ENCODE measurements at places on chromosomes 11 and 22.

- DNase-seq: no peak
Measured at GRCh38 chr11:61512435-61512834, 3.9 kb downstream of the LRRC10B start.

GRCh38 chr11:35142481-35143075 lies 3.6 kb downstream of the CD44 start:
- peak; percentile 18 for DNase-seq

- DNase-seq: no peak
Measured at GRCh38 chr11:129779342-129779741, 36.3 kb upstream of the TMEM45B start.

DNA sequence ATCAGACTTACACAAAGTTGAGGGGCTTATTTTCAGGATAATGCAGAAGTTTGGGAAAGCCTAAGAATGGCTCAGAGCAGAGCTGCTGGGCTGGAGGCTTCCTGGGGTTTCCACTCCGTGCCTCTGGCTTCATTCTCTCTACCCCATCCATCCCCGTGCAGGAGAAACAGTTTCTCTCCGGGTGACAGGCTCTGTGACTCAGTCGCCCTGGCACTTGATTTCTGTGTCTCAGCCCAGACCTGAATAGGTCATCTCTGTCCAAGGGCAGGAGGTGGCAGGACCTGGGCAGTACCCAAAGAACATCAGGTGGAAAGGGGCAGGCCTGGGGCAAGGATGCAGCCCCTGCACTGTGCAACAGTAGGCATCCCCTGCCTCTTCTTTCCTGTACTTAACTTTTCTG lies 38.4 kb upstream of the RTL6 start:
- no peak for DNase-seq

- peak; percentile 51 for DNase-seq
Measured at GRCh38 chr22:26656891-26657851, at the start of gene MIAT. Gene MIAT (plus strand): TSS chr22:26657588.

- DNase-seq: no peak
Measured at GRCh38 chr11:16977994-16978315, 36.3 kb downstream of the PLEKHA7 start.

DNA sequence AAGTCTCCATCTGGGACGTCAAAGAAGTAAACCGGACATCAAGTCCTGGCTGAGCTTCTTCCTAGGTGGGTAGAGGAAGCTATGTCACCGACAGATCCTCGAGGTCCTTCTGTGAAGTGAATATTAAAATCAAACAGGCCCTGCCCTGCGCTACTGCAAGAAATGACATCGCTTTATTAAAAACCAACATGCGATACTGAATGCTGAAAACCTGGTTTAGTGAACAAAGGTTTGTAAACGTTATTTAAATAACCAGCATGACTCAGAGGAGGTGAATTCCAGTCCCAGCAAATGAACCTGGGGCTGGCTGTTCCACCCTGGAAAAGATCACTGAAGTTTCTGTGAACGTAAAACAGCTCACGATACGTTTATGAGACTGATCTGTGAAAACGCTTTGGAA lies 645 bp downstream of the RTCB start:
- peak; percentile 6 for DNase-seq

GRCh38 chr22:17397756-17398547 lies 28.7 kb downstream of the CECR2 start:
- no peak for DNase-seq

- DNase-seq: no peak
Measured at GRCh38 chr11:19953336-19953735, 206.9 kb downstream of the DBX1 start.

DNA sequence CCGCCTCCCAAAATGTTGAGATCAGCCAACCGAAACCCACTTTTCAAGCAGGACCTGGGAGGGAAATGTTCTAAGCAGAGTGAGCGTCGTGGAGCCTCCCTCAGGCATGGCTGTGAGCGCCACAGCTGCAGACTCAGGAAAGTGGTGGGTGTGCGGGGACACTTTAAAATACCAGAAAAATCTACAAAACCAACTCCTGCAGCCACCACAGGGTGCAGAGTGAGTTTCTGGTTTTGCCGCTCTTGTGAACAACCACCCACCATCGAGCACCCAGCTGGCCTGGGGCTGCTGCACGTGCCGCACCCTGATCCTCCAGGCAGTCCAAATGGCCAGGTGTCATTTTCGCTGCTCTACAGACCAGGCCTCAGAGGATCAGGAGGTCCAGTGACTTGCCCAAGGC lies 46.9 kb downstream of the CELSR1 start:
- peak; percentile 67 for DNase-seq

DNA sequence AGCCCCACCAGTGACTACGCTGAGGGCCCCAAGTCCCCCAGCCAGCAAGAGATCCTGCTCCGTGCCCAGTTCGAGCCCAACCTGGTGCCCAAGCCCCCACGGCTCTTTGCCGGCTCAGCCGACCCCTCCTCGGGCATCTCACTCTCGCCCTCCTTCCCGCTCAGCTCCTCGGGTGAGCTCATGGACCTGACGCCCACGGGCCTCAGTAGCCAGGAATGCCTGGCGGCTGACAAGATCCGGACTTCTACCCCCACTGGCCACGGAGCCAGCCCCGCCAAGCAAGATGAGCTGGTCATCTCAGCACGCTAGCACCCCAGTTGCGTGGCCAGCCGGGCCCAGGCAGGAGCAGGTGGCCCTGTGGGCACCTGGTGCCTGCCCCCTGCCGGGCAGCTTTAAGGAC lies 8.3 kb upstream of the MYRF start:
- DNase-seq: no peak

DNA sequence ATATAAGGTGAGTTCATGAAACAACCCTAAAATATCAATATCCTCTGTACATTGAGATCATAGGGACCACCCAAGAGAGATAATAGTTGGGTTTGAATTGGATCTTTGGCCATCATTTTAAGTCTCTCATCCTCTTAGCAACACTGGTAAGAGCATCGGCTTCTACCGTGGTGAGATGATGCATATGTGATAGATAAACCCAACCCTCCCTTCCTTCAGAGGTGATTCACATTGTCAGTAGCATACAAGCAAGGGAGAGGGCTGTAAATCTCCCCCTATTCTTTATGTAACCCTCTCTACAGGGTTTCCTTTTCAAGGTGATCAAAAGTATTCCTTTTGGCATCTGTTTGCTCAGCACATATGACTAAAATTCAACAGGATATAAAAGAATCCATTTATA lies 102.4 kb upstream of the MTMR2 start:
- no peak for DNase-seq

DNA sequence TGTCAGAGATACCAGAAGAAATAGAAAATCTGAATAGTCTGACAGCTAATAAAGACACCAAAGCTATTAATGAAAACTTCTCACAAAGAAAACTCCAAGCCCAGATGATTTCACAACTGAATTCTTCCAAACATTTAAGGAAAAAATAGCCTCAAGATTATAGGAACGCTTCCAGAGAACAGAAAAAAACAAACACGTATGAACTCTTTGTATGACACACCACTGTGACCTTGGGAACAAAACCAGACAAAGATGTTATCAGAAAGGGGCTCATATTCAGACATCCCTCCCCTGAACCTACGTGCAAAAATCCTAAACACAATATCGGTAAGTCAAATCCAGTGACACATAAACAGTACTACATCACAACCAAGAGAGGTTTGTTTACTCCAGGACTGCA lies 23.5 kb downstream of the CERK start:
- no peak for DNase-seq

- no peak for DNase-seq
Measured at GRCh38 chr11:35214226-35214770, 75.3 kb downstream of the CD44 start.

DNA sequence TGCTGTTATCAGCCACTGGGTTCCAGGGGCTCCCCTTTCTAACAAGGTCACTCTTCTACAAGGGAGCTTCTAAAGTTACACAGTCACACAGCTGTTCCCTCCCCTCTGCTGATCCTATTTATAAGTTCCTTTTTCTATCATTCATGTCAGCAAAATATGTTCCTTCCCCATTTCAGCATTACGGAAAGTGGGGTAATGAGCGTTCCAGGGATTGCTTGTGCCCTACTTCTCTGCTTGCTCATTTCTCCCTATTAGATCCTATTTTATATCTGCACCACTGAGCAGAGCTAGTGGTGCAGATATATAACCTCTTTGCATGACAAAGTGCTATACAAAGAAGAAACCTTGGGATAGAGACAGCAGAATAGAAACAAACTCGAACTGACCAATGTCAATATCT lies 22.7 kb upstream of the PLEKHB1 start:
- DNase-seq: peak; percentile 75

DNA sequence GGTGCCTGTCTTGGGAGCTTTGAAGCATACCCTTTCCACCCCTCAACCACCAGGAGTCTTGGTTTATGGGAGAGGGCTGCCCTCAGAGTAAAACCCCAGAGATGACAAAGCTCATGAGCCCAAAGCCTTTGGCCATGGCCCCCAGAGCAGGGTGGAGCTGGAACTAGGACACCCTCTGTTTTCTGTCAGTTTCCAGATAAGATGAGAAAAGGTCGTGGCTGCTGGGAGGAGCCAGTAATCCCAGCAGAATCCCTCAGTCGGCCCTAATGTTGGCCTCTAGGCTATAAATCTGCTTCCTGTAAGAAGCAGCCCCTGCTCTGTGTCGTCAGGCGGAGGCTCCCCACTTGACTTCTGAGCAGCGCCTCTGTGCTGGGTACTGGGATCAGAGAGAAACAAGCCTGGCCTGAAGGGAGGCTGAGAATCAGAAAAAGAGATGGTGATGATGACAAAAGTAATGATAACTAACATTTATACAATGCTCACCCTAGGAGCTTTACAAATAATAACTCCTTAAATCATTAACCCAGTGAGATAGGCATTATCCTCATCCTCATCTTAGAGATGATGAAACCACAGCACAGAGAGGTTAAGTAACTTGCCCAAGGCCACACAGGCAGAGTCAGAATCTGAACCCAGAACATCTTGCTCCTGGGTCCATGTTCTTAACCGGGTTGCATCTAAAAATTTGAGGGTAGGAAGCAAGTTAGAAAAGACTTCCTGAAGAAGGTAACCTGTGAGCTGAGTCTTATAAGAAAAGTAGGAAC lies 471.4 kb downstream of the SOX6 start:
- no peak for DNase-seq

DNA sequence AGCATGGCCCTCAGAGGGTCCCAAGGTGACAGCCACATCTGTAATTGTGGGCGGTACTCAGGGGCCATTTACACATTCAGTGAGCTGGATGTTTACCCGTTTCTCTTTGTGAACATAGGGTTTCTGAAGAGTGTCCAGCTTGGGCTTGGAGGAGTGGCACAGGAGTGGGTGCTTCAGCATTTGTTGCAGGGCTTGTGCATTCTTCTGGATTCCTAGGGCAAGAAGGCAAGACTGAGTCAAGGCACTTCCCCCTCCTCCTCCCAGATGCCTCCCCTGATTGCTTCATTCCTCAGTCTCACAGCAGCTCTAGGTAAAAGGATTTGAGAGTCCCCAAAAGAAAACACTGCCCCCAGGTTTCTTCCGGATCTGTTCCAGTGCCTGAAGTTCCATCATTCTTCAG lies 95.4 kb downstream of the RNF169 start:
- no peak for DNase-seq

- no peak for DNase-seq
Measured at GRCh38 chr11:119366690-119367620, 14.5 kb downstream of the USP2 start.

- no peak for DNase-seq
Measured at GRCh38 chr11:78044706-78045105, 19.0 kb upstream of the THRSP start.

- no peak for DNase-seq
Measured at GRCh38 chr11:71971680-71972079, 27.0 kb upstream of the IL18BP start.

DNA sequence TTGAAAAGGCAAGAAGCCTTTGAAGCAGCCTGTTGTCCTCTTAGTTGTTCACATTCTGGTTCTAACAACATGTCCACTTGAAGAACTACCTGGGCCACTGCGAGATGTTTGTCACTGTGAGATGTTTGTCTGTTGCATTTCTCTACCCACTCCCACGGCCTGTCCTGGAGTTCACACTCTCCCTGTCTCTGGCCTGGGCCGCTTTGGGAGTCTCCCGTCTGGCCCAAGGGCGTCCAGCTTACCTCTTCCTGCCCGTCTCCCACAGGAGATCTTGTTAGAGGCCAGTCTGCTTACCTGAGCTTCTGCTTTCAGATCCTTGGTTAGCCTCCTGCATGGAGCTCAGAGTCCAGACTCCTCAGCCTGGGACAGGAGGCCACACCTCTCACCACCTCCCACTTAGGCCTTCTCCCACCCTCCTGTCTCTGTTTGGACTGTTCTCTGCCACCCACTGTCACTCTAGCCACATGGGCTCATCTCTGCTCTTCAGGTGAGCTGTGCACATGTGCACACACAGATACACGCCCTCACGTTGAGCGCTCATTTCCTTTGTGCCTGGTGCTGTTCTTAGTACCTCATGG lies 66.0 kb downstream of the TBC1D22A start:
- no peak for DNase-seq

- DNase-seq: no peak
Measured at GRCh38 chr11:18594999-18595749, 4.4 kb upstream of the MISFA start.

DNA sequence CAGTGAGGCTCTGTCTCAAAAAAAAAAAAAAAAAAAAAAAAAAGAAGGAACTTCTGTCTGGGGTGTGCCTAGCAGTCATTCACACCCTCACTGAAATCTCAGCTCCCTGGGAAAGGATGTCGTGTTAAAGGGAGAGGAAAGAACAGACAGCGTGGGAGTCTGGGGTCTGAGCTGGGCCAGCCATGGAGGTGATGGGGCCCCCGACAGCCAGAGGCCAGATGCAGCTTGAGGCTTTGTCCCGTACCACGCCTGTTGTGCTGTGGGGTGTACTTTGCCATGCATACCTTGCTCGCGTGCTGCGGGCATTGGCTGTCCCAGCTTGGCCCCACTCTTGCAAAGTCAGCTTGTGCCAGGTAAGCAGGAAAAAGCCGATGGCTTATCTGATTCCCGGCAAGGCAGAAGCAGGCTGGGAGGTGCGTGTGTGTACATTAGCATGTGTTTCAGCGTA lies 4.6 kb downstream of the SYT12 start:
- no peak for DNase-seq

DNA sequence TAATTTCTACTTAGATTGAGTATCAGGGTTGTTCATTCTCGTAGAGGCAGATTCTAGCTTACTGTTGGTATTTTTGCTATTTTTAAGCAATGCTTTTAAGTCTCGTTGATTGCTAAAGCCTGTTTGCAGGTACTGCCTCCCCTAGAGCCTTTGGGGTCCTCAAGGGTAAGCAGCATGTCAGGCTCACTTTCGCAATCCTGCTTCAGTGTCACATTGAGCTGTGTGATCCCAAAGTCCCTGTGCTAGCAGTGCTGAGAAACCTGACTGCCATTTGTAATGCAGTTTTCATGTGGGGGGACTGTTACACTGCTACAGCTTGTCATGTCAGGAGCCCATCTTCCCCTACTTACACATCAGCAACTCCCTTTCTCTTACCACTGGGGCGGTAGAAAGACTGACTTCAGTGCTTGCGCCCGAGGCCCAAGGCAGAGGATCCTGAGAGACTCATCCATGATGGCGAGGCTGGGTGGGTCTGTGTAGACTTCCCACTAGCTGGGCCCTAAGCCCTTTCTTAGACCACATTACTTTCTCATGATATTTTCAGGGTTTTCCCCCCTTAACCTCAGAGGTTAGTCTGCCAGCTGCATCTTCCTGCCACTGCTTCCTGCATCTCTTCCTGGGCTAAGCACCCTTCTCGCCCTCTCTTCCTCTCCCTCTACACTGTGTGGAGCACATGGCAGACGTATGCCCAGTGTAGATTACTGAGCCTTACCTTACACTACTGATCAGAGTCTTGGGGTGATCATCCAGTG lies 40.8 kb upstream of the ST14 start:
- no peak for DNase-seq
